Cerebellar nuclear complex (tissue), 1 donor: ENCODE measurements at places on chromosomes 13 and 19.

DNA sequence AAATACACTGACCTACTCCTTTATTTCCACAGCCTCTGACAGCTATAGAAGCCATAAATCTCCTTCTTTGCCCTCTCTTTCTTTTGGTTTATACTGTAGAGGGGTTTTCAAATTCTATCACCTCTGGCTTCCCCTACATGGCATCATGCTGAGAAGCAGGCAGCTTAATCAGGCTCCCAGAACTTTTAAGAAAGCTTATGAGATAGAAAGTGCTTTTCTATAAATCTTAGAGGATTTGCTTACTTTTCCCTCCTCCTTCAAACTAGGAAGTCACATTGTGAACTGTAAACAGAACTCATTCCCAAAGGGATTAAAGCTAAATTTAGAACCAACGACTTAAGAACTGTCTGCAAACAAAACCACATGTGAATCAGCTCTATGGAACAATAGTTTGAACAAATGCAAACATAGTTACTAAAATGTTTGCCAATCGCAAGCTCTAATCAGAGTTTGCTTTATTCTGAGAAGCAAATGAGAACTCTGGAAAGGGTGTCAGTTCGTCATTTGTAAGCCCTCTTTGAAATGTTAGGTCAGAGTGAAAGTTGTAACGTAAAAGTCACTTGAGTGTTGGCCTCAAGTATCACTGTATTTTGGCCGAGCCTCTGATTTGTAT is 344.1 kb downstream of the RFC3 start:
- DNase-seq = no peak

DNA sequence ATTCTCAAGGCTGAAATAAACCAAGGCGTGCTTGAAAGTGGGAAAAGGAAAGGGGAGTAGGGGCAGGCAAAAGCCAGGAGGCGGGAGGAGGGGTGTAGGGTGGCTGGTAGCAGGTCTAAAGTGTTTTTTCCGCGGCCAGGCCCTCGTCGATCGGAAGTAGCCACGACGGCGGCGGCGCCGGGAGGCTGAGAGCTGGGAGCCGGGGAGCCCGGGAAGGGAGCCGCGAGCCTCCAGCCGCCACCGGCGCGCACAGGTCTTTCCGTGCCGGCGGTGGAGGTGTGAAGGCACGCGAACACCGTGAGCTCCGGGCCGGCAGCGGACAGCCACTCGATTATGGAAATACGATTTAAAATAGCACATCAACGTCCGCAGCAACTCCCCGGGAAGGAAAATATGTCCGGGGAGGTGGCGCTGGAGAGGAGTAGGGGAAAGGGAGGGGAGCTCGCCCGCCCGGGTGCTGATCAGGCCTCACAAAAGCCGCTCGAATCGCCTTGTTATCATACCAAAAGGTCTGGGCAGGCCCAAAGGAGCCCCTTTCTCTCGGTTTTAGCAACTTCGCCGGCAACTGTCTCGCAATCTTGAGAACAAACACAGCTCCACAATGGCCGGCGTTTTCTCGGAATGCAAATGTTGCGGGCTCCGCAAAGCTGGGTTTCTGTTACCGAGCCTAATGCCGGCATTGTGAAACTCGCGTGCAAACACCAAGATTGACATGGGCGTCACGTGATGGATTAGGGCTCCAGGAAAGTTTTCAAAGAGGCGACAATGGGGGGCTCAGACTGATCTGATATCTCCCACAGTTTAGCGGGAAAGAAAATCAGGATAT is 2.9 kb upstream of the PCDH8 start:
- DNase-seq = no peak

DNA sequence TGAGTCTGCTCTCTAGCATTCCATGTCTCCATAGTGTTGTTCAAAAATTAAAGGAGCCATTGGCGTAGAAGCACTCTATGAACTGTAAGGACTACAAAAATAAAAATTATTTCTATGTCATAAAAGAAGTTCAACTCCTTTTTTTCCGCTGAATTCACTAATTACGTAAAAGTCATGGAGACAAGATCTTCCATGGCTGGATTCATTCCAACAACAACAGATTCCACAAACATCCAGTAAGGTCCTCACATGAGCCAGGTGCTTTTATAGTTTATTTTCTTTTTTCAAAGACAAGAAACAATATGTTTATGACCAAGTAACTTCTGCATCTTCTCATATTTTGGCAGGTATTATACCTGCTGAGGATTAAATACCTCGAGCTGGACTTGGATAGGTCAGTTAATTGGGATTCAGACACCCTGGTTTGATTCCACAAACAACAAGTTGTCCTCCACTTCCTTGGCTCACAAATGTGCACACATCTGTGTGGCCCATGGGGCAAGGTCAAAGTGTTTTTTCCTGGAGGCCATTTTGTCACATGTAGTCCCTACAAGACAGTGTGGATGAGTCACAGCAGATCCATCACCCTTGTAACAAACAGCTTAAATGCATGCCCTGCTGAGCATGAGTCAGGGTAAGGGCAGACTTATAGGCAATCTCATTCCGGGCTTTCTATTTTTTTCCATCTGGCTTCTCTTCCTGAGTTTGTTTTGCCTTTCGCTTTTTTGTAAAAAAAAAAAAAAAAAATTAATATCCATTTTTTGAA is 475.6 kb downstream of the COG6 start:
- no peak for DNase-seq

DNA sequence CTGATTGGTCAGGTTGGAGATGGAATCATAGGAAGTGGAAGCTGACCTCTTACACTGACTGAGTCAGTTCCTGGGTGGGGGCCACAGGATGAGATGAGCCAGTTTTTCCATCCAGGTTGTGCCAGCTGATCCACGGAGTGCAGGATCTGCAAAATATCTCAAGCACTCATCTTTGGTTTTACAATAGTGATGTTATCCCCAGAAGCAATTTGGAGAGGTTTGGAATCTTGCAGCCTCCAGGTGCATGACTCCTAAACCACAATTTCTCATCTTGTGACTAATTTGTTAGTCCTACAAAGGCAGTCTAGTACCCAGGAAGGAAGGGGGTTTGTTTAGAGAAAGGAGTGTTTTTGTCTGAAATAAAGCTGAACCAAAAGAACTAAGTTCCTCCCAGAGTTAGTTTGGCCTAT is 212.8 kb downstream of the SLITRK6 start:
- DNase-seq = no peak

GRCh38 chr13:97979051-97979450 is 25.6 kb downstream of the IPO5 start:
- DNase-seq = no peak

DNA sequence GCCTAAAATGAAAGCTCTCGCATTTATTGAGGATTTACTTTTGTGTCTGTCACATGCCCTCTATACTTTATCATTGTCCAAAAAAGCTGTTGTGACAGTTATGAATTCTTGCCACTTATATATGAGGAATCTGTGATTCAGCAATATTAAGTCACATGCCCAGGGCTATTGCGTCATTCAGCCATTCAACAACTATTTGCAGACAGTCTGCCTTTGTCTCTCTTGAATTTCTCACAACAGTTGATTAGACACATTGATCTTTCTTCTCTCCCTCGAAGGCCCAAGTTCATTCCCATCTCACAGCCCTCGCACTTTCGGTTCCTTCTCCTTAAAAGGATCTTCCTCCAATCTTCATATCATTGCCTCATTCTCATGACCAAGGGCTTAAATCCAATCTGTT is 342.6 kb downstream of the MZT1 start:
- no peak for DNase-seq

DNA sequence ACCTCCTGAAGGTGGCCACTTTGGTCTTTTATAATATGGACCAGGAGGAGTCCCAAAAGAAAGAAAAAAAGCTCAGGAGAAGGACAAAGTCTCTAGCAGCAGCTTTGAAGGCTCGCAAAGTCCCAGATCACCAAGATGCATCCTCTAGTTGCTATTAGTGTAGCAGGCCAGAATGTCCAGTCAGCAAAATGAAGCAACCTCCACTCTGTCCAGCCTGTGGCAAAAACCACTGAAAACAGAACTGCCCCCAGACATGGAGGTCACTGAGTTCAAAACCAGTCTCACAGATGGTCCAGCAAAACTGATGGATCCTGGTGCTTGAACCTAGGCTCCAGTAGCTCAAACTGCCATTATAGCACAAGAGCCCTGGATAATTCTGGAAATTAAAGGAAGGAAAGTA is 10.4 kb downstream of the LILRB4 start:
- no peak for DNase-seq

- DNase-seq = no peak
Observed at GRCh38 chr13:32203736-32204135, 111.4 kb downstream of the ZAR1L start.

GRCh38 chr13:100892981-100893380 is 218.4 kb upstream of the TMTC4 start:
- no peak for DNase-seq

DNA sequence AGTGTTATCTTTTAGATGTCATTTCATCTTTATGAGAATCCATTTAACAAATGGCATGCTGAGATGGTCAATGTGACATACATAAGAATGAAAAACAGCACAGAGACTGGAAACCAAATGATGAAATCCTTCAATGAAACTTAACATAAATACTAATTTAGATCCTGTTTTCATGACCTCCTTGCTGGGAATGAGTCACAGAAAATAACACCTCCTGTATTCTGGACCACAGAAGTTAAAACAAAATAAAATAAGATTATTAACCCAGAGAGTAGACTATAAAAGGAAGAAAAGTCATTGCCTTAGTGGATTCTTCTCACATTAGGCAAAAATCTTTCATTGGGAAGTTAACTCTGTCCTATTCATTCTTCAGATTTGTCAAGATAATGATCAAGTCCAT is 1.6 kb downstream of the DIAPH3 start:
- no peak for DNase-seq
